ENCODE measurements at places on chromosomes 1 and 21.

GRCh38 chr1:107698161-107698560 is 266.8 kb downstream of the VAV3 start:
- no peak for DNase-seq

- DNase-seq = no peak
Measured at GRCh38 chr1:223487887-223488259, 94.7 kb downstream of the CCDC185 start.

DNA sequence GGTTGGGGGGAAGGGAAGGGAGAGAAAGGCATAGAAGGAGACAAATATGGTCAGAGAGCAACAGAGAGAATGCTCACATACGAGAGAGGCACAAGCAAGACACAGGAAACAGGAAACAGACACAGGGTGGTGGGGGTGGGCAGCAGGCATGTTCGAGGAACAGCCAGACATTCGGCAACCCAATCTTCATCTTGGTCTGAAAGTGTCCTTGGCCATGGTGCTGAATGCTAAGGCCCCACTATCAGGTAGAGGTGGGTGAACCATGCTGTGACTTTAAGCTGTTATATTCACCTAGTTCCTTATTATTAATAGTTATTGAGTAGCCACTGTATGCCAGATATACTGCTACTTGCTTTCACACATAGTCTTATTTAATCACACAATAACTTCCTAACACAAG is 109.2 kb downstream of the DDX20 start:
- no peak for DNase-seq

GRCh38 chr1:240831922-240832321 is 220.0 kb upstream of the GREM2 start:
- no peak for DNase-seq

GRCh38 chr1:178548108-178548507 is 35.2 kb downstream of the TEX35 start:
- DNase-seq = no peak

GRCh38 chr1:23062271-23062670 is 43.0 kb downstream of the KDM1A start:
- no peak for DNase-seq

DNA sequence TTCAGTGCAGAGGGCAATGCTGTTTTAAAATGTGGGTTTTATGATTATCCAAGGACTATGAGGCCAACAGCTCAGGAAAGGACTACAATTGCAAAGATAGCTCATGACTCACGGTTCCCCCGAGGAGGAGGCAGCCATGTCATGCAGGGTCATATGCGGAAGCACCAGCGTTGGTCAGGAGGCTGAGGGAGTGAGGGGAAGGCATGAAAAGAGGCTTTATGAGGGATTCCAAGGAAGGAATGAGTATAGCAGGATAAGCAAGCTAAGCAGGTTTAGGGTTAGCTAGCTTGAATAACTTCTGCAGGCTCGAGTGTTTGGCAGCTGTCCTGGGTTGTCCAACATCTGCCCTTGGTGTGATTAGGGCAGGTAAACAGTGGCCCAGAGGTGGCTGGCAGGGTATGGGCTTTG is 495.1 kb downstream of the SETD4 start:
- DNase-seq = no peak

All from KG1 (cell line).